Lung (tissue), 17 donors: ENCODE measurements at places on chromosomes 3 and 15.

- DNase-seq = no peak
Observed at GRCh38 chr3:172002512-172003078, 36.8 kb upstream of the FNDC3B start.

- no peak for DNase-seq
Observed at GRCh38 chr15:93932164-93932776, 299.1 kb upstream of the MCTP2 start.

GRCh38 chr3:117217355-117217754 lies 507.8 kb downstream of the TUSC7 start:
- peak; percentile 25 for DNase-seq

DNA sequence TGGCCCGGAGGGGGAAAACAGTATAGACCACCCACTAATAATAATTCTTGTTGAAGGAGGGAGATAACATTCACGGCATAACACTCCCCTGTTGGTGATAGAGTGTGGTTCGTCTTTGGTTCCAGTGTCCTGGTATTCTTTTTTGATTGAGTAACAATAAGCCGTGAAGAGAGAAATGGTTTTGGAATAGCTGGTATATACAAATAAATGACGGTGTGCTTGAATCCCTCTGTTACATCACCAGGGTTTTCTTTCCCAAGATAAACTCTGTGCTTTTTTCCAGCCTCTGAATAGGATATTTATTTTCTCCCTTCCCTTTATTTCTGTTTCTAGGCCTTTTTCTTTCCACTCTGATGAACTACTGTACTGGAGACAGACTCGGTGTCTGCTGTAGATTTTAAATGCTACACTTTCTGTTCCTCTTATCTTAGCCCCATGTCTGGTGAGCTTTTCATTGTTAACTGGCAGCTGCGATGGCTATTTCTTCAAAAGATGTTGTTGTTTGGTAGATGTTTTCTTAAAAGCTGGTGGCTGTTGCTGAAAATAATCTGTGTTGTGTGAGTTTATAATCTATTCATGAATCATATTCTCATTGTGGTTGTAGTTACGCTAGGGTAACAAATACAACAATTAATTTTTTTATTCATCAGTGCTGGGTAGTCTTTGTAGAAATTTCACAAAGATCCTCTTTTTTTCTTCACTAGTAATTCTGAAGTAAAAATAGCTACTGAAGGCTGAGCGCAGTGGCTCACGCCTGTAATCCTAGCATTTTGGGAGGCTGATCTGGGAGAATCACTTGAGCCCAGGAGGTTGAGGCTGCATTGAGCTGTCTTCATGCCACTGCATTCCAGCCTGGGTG lies 15.5 kb upstream of the SCAANT1 start:
- DNase-seq = no peak

GRCh38 chr3:142646020-142646785 lies 50.0 kb downstream of the PLS1 start:
- no peak for DNase-seq
